AG08396 (cell line): ENCODE measurements at places on chromosomes 2 and 18.

GRCh38 chr2:5691985-5692529 lies at the start of gene SOX11:
SOX11 (plus strand) TSS chr2:5692384; CDS start chr2:5692722, 338 bp downstream.
- peak; percentile 89 for DNase-seq

DNA sequence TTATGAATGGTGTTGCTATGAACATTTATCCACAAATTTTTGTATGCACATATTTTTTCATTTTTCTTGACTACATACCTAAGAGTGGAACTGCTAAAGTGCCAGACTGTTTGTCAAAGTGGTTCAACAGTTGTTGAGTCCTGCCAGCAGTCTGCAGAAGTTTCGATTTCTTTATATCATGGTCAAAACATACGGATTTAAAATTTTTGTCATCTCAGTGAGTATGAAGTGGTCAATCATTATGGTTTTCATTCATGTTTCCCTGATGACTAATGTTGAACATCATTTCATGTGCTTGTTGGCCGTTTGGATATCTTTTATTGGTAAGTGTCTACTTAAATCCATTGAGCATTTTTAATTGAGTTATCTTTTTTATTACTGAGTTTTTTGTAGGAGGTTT lies 39.2 kb downstream of the CCDC138 start:
- DNase-seq = no peak

DNA sequence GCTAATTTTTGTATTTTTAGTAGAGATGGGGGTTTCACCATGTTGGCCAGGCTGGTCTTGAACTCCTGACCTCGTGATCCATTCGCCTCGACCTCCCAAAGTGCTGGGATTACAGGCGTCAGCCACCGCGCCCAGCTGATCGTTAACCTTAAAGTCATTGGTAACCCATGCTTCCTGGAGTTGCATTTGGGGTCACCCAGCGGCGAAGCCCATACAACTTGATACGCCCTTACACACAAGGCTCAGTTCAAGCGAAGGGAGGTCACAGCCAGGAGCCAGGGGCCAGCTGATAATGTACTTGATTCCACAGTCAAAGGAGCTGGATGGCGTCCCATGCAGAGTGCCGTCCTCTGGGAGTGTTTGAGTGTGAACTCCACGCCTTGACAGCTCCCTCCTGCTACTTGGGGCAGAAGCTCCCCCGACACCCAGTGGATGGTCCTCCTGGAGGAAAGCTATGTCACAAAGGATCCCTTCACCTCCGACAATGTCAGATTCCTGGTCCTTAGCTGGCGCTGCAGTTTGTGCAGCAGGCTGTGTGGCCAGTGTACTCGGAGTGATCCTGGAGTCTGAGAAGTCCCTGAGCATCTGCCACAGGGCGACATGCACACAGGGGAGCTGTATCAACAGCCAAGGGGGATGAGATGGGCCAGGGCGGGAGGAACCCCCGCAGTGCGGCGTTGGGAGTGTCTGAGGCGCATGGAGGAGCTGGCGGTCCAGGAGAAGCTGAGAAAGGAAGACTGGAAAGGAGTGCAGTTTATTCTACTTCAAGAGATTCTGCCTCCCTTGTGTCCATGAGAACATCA lies 7.9 kb downstream of the CLHC1 start:
- no peak for DNase-seq

DNA sequence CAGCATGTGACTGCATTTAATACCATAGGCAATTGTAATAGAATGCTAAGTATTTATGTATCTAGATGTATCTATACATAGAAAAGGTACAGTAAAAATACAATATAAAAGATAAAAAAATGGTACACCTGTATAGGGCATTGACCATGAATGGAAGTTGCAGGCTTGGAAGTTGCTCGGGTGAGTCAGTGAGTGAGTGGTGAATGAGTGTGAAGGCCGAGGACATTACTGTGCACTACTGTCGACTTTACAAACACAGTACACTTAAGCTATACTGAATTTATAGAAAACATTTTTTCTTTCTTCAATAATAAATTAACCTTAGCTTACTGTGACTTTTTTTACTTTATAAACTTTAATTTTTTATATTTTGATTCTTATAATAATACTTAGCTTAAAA lies 8.9 kb downstream of the DIS3L2 start:
- DNase-seq = no peak

GRCh38 chr18:5890331-5891183 lies 4.8 kb downstream of the TMEM200C start:
- DNase-seq = no peak

- DNase-seq = no peak
Observed at GRCh38 chr2:168244318-168244717, 3.1 kb downstream of the STK39 start.

- DNase-seq = no peak
Observed at GRCh38 chr18:62992877-62993365, 277.6 kb downstream of the PHLPP1 start.

- no peak for DNase-seq
Observed at GRCh38 chr2:34724107-34724506, 1125.0 kb upstream of the FAM98A start.

DNA sequence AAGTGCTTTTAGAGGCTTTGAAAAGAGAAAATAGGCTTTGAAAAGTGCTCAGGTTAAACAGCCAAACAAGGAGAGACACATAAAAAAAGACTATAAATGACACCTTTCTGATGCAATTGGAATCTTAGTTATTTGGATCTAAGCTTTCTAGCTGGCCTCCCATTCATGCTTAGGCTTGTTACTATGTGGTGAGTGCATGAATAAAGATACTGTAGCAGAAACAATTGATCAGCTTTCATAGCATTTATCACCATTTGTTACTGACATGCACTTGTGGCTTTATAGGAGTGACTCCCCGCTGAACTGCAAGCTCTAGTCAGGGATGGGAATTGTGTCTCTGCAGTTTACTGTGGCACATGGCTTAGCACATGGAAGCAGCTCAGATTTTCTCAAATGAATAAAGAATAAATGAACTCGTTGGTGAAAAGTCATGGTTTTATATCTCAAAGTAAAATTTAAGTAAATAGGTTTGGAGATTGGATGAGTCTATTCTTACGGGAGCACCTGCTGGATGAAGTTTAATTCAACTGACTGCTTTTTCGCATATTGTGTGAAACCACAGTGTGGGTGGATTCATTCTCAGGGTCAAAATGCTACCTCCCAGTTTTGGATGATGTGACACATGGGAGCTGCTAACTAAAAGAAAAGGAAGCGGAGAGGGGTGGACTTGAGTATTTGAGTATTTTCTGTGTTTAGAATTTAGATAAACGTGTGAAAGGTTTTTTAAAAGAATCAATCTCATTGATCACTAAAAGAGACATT lies 91.1 kb upstream of the NOL4 start:
- no peak for DNase-seq

DNA sequence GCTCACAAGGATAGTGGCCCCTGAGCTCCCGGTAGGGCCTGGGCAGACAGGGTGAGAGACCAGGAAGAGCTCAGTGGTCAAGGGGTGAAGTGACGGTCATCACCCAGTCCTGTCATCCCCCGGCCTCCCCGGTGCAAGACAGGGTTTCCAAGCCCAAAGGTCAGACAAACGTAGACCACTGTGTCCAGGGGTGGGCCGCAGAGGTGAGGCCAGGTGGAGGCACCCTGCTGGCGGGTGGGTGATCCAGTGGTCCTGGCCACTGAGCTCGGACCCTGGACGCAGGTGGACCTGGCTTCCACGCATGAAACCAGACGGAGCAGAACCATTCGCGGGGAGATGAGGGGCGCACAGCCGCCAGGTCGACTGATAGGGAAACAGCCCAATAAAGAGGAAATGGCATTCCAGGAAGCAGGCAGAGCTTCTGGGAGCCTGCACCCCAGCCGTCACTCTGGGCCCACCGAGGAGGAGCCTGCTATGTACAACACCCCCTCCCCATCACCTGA lies 14.4 kb upstream of the SNED1 start:
- DNase-seq = no peak

DNA sequence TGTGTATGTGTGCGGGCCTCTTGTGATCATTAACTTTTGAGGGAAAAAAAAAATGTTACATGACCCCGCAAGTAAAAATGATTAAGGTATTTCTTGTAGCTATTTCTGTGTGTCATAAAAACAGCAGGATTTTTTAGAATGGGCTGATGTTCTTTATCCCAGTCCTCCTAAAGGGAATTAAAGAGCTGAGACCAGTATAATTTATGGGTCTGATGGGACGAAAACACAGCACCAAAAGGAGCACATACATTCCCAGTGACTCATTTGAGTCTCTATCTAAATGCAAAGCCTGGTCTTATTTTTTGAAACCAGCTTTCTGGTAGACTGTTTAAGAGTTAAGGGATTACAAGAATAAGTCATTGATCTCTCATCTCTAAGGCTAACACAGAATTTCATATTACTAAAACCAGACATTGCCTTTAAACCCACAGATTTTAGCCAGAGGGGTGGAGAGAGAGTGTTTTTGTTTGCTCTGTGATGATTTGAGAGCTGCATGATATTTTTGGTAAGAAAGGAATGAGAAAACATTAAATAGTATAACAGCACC lies 342.3 kb upstream of the EPHA4 start:
- DNase-seq = no peak

- no peak for DNase-seq
Observed at GRCh38 chr2:83615511-83615910, 843.6 kb downstream of the SUCLG1 start.

DNA sequence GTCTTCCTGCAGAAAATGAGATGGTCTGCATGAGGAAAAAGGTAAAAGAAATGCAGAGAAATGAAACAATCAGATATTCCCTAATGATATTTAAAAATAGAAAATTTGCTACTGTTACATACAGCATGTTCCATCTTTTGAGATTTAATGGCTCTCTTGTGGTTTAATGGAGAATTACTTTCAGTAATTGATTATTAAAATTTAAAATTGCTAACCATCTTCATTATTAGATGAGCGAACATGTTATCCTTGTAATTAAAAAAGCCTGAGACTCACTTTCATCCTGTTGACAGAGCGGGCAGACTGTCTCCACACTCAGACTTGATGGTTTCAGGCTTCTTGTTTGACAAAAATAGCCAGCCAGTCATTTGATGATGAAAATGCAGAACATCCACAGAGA lies 171.0 kb downstream of the GRB14 start:
- DNase-seq = no peak

GRCh38 chr18:41933778-41934177 lies 21.3 kb upstream of the PIK3C3 start:
- DNase-seq = no peak

GRCh38 chr2:116510117-116510671 lies 1304.3 kb upstream of the DDX18 start:
- DNase-seq = no peak

- no peak for DNase-seq
Observed at GRCh38 chr2:31945572-31945935, 65.3 kb downstream of the MEMO1 start.

GRCh38 chr2:74017223-74017622 lies 32.5 kb downstream of the TET3 start:
- DNase-seq = no peak

DNA sequence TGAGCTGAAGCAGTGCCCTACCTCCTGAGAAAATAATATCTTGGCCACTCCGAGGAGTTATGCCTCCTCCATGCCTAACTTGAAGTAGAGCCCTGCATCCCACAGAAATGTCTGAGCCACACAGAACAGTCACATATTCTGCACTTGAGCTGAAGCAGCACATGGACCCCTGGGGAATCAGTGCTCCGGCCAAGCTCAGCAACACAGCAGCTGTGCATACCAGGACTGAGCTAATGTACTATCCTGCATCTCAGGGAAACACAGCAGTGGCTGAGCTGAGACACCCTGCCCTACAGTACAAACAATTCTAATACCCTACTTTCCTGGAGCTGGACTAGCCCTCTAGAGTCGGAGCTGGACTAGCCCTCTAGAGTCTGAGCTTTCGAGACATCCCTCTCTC lies 166.9 kb downstream of the ZNF516 start:
- DNase-seq = no peak

DNA sequence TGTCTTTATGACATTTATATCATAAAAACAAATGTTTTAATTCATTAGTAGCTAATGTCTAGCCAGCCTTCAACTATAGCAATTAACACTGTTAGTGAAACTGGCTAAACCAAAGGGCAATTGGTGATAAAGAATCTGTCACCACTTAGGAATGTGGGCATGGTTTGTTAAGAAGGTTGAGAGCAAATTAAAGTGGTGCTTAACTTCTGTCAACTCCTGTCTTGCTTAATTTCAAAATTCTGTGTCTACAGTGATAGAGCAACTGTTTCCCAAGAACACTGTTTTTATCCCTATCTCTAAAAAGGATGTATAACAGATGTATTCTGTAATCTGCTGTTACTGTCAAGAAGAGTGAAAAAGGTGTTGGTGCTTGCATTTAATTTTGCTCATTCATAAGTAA lies 36.5 kb downstream of the CFAP36 start:
- no peak for DNase-seq

DNA sequence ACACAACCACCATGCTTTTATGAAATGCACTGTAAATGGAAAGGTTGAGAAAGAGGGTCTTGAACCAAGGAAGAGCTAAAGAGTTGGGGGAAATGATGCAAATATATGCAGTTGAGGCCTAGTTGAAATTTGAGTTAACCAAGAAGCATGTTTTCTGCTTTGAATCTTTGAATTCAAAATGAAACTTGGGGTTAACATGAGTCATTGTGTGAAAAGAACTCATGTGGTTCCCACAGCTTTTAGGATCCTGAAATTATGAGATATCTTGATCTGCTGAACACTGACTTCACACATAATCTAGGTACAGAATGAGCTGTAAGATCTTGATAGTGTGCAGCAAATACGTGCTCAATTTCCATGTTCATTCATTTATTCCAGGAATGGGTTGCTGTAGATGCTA lies 422.9 kb upstream of the TRIB2 start:
- no peak for DNase-seq

DNA sequence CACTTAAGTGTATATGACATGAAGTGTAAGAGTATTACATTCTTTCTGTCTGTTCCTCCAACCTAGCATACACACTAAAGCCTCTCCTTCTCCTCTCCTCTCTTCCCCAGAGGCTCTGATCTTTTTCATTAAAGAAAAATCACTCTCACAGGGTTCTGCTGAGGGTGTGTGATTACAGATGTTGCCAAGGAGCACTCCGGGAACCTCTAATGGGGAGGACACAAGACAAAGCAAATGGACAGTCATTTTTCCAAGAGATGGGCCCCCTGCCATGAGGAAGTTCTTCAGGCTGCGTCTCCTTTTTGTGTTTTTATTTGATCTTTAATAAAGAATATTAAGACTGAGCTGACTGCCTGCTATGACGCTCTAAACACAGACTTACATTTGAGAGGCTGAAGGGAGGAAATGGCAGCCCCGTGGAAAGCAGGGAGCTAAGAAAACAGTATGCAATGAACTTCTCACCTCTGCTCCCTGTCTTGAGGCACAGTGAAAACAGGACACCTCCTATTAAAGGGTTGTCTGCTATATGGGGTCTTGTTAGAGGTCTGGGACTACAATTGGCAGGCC lies 578.1 kb downstream of the PIK3C3 start:
- no peak for DNase-seq

- DNase-seq = no peak
Observed at GRCh38 chr2:164877927-164878326, 36.3 kb upstream of the COBLL1 start.

GRCh38 chr2:127007652-127008051 lies 99.3 kb downstream of the BIN1 start:
- peak; percentile 56 for DNase-seq

GRCh38 chr2:47535073-47535472 lies 132.1 kb downstream of the MSH2 start:
- no peak for DNase-seq
